ENCODE measurements at places on chromosomes 16 and 17.

DNA sequence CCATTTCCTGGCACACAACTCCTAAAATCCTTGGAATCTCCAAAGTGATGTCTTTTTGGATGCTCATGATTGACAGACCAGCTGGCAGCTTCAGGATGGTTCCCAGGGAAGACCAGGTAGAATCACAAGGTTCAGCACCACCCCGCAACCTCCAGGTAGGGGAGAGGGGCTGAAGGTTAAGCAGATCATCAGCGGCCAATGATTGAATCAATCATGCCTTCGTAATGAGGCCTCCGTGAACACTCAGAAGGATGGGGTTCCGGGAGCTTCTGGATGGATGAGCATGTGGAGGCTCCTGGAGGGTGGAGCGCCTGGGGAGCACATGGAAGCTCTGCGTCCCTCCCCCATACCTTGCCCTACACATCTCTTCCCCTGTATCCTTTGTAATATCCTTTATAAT lies 185.9 kb downstream of the SEC14L1 start:
- peak; percentile 7 for DNase-seq

- no peak for DNase-seq
Observed at GRCh38 chr16:53219795-53220454, 165.1 kb downstream of the CHD9 start.

DNA sequence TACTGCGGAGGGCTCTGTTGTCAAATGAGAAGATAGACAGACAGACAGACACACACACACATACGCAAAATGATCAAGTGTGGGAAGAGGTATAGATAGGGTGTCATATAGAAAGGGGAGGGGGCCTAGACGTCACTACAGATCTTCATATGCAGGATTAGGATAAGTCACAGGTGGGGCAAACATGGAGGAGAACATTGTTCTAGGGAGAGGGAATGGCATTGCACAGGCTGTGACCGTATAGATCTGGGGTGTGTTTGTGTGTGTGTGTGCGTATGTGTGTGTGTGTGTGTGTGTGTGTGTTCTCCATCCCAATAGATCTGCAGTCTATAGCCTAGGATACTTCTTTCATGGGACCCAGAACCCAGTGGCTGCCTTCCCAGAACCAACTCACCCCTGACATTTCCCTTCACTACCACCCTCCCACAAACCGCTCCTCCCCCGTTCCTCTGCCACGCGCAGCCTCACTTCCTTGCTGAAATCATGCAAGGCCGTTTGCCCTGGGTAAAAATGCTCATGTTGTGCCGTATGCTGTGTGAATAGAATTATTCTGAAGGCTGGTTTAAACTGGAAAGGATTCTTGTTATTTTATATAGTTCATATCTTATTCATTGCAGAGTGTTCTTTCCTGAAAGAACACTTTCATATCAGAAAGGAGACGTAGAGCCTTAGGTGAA lies 50.5 kb upstream of the CCL1 start:
- no peak for DNase-seq

- peak; percentile 90 for DNase-seq
Observed at GRCh38 chr17:61399131-61400065, at the start of gene TBX2. TSS of gene TBX2 (plus strand) at chr17:61399843. CDS start at chr17:61400177, 334 bp downstream.

DNA sequence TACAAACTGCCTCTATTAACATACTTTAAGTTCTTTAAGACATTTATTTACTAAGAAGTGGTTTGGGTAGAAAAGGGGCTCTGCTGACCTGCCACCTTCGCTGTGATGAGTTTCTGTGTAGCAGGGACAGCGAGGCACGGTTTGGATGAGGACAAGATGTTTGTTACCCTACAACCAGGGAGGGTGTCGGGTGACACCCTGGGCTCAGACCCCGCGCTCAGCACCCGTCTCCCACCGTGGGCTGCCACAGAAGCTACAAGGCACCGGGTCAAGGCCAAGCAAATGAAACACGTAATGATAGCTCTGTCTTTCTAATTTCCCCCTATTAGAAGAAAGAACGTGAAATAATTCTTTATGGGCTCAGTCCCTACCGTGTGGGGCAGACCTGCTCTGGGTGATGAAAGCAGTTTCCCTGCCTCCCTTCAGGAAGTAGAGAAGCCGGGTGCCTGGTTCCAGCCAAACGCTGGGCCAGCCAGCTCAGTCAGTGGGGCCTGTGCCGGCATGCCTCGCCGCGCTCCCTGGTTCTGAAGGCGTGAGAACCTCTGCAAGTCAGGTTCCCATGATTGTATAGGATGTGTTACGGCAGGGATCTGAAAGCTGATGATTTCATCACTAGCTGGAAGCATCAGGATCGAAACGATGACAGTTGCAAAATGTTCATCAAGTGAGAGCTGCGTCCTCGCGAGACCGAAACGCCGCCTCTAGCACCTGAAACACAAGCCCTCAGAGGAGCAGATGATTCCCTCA lies 3.9 kb downstream of the ZNF750 start:
- no peak for DNase-seq

- DNase-seq, result no peak
Observed at GRCh38 chr16:81703177-81704155, 75.6 kb upstream of the PLCG2 start.

GRCh38 chr17:64024215-64024654 lies 3.8 kb upstream of the ICAM2 start:
- peak; percentile 14 for DNase-seq

GRCh38 chr16:54931120-54932014 lies 702 bp downstream of the IRX5 start:
- DNase-seq, result peak; percentile 54

DNA sequence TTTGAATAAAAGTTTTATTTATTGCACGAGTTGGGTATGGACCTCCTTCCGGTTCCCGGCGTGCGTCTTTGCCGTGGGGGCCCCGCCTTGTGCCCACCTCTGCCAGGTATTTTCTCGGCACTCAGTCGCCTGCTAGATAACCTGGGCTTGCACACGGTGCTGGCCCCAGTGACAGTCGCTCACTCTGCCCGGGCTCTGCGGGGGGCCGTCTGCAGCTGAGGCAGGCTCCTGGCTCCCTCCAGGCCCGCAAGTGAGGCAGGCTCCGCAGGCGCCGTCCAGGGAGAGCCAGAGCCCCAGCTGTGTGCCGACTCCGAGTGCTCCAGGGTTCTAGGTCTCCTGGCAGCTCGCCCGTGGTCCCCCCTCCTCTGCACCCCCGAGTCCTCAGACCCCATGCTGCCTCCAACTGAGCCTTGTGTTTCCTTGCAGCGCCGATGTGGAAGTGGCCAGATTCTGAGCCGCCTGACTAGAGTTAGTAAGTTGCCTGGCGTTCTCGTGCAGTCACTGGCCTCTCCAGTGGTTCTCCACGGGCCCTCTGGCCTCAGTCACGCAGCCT lies 54.7 kb upstream of the PVALEF start:
- no peak for DNase-seq

DNA sequence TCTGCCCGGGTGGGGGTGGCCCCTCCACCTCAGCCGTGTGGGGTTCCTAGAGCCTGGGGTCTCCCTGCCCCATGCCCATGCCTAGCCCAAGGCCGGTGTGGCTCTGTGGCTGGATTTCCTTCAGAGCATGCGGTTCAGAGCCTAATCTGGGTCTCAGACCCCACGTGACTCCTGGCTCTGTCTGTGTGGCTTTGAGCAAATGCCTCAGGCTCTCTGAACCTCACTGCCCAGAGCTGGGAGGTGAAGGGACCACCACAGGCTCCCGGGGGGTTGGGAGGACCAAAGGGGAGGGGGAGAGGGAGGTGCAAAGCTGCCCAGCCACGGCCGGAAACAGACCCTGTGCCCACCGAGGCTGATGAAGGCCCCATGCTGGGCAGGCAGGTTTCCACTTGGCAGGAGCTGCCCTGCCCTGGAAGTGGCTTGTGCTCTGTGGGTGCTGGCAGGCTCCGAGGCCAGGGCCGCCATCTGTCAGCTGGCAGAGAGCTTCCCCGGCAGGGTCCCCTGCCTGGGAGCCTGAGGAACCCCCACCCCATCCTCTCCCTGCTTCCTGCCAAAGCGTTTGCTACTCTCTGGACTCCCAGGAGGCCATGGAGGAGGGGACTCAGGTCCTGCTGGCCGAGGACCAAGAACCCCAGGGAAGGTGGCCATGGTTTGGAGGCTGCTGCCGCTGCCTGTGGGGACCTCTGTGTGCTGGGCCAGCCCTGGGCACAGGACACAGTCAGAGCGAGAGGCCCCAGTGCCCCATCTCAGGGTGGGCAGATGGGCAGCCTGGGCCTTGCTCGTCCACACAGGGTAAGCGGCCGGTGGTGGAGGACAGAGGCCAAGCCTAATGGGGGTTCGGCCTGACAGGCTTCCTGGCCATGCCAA lies 4.0 kb downstream of the CDH15 start:
- no peak for DNase-seq

DNA sequence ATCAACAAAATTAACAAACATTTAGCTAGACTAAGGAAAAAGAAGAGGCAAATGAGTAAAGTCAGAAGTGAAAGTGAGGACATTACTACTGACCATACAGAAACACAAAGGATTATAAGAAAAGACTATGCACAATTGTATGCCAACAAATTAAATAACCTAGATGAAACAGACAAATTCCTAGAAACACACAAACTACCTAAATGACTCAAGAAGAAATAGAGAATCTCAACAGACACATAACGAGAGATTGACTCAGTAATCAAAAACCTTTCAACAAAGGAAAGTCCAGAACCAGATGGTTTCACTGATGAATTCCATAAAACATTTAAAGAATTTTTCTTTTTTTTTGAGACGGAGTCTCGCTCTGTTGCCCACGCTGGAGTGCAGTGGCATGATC lies 35.7 kb upstream of the MYLK3 start:
- no peak for DNase-seq

GRCh38 chr16:56691885-56692284 lies 9.6 kb downstream of the MT1X start:
- no peak for DNase-seq

DNA sequence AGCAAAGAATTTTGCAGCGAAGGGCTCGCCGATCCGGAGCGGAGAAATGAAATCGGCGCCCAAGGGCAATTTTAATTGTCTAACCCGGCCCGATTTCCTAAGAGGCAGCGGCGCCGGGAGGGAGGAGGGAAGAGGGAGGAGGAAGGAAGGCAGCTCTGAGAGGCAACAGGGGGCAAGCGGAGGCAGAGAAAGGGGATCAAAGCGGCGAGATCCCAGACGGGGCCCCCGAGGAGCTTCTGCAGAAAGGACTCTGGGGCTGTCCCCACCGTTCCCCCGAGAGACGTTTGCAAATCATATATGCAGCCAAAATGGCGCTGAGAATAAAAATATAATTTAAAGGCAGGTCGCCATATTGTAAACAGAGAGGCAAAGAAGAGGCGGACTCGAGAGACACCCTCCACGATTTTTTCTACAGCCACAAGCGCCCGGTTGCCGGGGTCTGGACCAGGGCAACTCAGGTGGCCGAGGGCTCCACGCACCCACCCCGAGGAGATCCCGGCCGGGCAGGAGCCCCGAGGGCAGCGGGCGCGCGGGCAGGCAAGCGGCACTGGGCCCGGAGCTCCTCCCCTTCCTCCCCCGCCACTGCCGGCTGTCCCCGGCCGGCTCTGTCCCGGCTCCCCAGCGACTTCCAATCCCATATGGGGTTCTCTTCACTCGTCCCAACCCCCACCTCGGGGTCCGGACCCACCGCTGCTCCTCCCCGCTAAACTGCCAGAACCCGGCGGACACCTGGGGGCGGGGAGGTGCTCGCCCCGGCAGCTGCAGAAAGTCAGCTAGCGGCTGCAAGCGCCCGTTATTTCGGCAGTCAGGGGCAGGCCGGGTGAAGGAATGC lies 1.9 kb downstream of the PHF12 start:
- peak; percentile 71 for DNase-seq

Measured in heart left ventricle (tissue), 16 donors.